ENCODE measurements at places on chromosomes 5 and 9.

DNA sequence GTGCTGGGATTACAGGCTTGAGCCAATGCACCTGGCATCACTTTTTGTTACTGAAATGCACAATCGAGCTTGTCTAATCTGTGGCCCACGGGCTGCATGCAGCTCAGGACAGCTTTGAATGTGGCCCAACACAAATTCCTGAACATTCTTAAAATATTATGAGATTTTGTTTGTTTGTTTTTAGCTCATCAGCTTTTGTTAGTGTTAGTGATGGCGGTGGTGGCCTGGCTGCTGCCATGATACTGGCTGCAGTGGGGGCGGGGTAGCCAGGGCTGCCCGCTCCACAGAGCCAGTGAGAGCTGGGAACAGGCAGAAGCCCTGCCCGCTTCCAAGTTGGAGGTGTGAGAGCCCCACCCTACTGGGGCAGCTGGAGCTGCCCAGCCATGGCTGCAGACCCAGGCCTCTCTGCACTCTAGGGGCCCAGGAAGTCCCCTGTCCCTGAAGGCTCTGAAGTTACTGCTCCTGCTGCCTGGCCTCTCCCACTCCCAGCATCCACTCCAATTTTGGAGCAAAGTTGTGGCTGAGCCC lies 76.6 kb upstream of the SHB start:
- DNase-seq = no peak

DNA sequence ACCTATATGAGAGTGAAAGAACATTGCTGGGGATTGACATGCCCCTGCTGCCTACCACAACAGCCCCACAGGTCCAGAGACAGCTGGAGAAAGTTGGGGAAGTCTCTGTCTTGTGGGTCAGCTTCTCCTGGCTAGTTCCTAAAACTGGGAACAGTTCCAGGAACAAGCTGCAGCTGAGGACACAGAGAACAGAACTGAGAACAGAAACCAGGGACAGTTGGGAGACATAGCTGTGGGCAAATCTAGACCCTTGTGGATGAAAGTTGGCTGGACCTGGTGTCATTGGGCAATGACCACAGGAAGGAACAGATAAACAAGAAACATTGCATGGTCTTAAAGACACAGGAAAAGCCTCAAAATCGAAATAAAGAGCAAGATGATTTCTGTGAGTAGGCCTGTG lies 58.3 kb upstream of the MOCS2 start:
- no peak for DNase-seq

- no peak for DNase-seq
These were observed 1401.4 kb downstream of the EFNA5 start for GRCh38 chr5:106269252-106269843.

DNA sequence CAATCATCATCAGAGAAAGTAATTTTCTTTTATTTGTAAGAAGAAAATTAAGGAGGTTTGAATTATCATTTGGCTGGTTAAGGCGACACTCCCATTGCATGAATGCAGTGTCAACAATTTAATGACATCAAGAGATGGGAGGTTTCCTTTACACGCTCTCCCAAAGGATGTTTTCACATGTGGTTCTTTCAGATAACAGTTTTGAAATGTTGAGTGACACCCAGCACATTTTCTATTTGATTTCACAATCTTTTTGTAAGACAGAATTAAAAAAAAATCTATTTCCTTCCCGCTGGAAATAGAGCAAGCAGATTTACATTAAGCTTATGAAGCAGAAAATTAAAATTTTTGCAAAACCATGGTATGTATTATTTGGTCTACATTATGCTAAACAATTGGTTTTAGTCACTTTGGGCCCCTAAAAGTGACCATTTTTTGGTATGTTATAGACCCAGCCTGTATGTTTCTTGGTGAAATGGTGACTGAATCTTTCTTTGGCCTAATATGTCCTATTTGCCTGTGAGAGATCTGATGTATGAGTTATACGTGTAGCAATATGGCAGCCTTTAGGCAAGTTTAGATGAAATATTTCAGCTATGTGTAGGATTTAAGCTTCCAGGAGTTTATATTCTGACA lies 18.9 kb upstream of the ANKRD55 start:
- no peak for DNase-seq

DNA sequence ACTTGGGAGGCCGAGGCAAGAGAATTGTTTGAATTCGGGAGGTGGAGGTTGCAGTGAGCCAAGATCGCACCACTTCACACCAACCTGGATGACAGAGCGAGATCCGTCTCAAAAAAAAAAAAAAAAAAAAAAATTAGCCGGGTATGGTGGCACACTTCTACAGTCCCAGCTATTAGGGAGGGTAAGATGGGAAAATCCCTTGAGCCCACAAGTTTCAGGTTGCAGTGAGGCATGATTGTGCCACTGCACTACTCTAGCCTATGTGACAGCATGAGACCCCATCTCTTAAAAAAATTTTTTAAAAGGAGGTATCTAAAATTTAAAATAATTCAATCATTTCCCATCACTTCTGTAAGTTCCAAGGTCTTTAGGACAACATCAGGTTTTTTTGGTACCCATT lies 26.0 kb downstream of the PSIP1 start:
- DNase-seq = no peak

Measured in NCI-H2107 (cell line).